Activated T-helper 2 cell treated with anti-CD3 and anti-CD28 coated beads, Interferon-gamma antibody, Interleukin-2, Interleukin-4, amounts not matched to agents 10 μg/mL and 5 μg/mL and 100 μg/mL, durations not matched to agents 14 hours and 24 hours and 36 hours (primary cell): ENCODE measurements at places on chromosomes 13 and 19. TPM values are rescaled to one million over a fixed set of nuclear protein-coding genes. Genes with fewer than 3 reads are reported as not detected.
A peak's percentile ranks its signal among the peaks of the same experiment; 100 is the strongest.

- H3K27me3 ChIP-seq = peaks cover 4% of the 10 kb centered on the region
- H3K27ac ChIP-seq = no peak overlapping the region
- peaks cover 11% of the 10 kb centered on the region for H3K4me1 ChIP-seq
- H3K4me3 ChIP-seq = no peak overlapping the region
- DNase-seq = no peak
Observed at GRCh38 chr19:1486720-1487575, 3.2 kb downstream of the PCSK4 start.

- DNase-seq = no peak
- H3K27ac ChIP-seq = no peak overlapping the region
- peaks cover 31% of the 10 kb centered on the region for H3K36me3 ChIP-seq
- H3K4me3 ChIP-seq = no peak overlapping the region
- peaks cover 24% of the 10 kb centered on the region for H3K4me1 ChIP-seq
Observed at GRCh38 chr13:95707035-95707434, 30.1 kb downstream of the DNAJC3 start.

DNA sequence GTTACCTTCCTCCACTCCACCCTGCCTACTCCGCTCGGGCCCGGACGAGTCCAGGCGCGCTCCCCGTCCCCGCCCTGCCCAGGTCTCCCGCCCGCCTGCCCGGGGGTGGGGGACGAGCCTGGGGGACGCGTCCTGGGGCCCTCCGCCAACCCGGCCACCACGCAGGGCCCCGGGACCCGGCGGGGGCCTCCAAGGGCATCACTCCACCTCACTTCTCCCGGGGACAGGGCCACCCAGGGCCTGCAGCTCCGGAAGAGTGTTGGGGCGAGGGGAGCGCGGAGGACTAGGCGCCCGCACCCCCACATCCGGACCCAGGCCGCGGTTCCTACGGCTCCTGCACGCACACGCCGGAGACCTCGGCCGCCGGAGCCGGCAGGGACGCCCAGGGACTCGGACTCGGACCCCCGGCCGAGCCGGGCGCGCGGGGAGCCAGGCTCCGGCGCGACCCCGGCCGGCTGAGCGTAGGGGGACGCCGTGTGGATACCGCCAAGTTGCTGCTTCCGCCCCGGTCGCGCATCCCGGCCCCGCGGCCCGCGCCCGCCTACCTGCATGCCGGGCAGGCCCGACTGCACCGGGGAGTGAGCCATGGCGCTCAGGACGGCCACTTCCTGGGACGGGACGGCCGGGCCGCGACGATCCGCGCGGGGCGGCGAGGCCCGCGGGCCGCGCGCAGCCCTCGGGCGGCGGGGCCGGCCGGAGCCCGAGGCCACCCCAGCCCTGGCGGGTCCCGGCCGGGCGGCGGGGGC is 534 bp downstream of the STK24 start:
- no peaks in the 10 kb centered on the region for H3K27me3 ChIP-seq
- peaks cover 39% of the 10 kb centered on the region for H3K4me1 ChIP-seq
- H3K36me3 ChIP-seq = peaks cover 28% of the 10 kb centered on the region
- H3K27ac ChIP-seq = peak overlapping the region; percentile 95
- peak overlapping the region; percentile 98 for H3K4me3 ChIP-seq

The MIA gene
- 0.69 TPM in 1 of 2 replicates, not detected in the other for total RNA-seq

- DNase-seq = no peak
- peaks cover 6% of the 10 kb centered on the region for H3K27me3 ChIP-seq
- peak overlapping the region; percentile 79 for H3K27ac ChIP-seq
Observed at GRCh38 chr19:18415178-18415867, 3.9 kb upstream of the SSBP4 start.

The KLK4 gene
- not detected in 2 replicates for total RNA-seq

GRCh38 chr13:112790735-112791641 is 101.2 kb downstream of the ATP11A start:
- DNase-seq = no peak
- no peak overlapping the region for H3K27ac ChIP-seq
- H3K4me1 ChIP-seq = peaks cover 8% of the 10 kb centered on the region
- no peak overlapping the region for H3K4me3 ChIP-seq

GRCh38 chr13:103133556-103133955 is 67.3 kb upstream of the SLC10A2 start:
- no peak for DNase-seq
- H3K27ac ChIP-seq = no peak overlapping the region
- no peak overlapping the region for H3K4me3 ChIP-seq
- no peaks in the 10 kb centered on the region for H3K4me1 ChIP-seq

DNA sequence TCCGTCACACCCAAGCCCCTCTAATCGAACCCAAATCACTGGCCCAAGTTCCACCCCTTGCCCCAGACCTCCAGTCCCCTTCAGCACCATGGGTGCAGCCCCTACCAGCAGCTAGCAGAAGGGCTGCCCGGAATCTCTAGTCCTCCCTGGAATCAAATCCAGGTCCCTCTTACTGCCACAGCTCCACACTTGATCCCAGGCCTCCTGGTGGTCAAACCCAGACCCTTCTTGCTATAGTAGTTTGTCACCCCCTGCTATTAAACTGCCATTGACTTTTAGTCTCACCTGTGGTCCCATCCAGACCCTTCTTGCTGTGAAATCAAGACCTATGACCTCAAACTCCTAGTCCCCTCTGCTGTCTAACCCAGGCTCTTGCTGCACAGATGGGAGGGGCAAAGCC is 8.7 kb downstream of the HIPK4 start:
- no peaks in the 10 kb centered on the region for H3K36me3 ChIP-seq
- peaks cover 2% of the 10 kb centered on the region for H3K27me3 ChIP-seq
- no peak overlapping the region for H3K4me3 ChIP-seq
- H3K4me1 ChIP-seq = no peaks in the 10 kb centered on the region

GRCh38 chr13:37319031-37319443 is 213.6 kb upstream of the CSNK1A1L start:
- H3K4me1 ChIP-seq = no peaks in the 10 kb centered on the region
- H3K36me3 ChIP-seq = no peaks in the 10 kb centered on the region
- no peak overlapping the region for H3K27ac ChIP-seq
- no peak for DNase-seq
- H3K4me3 ChIP-seq = no peak overlapping the region
- H3K27me3 ChIP-seq = no peaks in the 10 kb centered on the region

GRCh38 chr19:46602392-46603194 is 1.5 kb downstream of the CALM3 start:
- H3K4me3 ChIP-seq = peak overlapping the region; percentile 93
- H3K27me3 ChIP-seq = peaks cover 5% of the 10 kb centered on the region
- DNase-seq = no peak
- H3K4me1 ChIP-seq = peaks cover 22% of the 10 kb centered on the region
- peak overlapping the region; percentile 100 for H3K27ac ChIP-seq

The KLK8 gene
- total RNA-seq = not detected in 2 replicates

- no peak overlapping the region for H3K27ac ChIP-seq
- DNase-seq = no peak
- H3K27me3 ChIP-seq = no peaks in the 10 kb centered on the region
- H3K4me1 ChIP-seq = no peaks in the 10 kb centered on the region
Observed at GRCh38 chr13:37263871-37264270, 158.4 kb upstream of the CSNK1A1L start.

The ZNF69 gene
- total RNA-seq = 1.1 and 1.6 TPM in 2 replicates

The AKT2 gene
- 148 and 149 TPM in 2 replicates for total RNA-seq

- no peaks in the 10 kb centered on the region for H3K4me1 ChIP-seq
- DNase-seq = no peak
- no peaks in the 10 kb centered on the region for H3K36me3 ChIP-seq
- peaks cover 3% of the 10 kb centered on the region for H3K27me3 ChIP-seq
- no peak overlapping the region for H3K27ac ChIP-seq
Observed at GRCh38 chr19:3586127-3586626, 899 bp downstream of the GIPC3 start.

- peaks cover 10% of the 10 kb centered on the region for H3K4me1 ChIP-seq
- peaks cover 10% of the 10 kb centered on the region for H3K27me3 ChIP-seq
- peaks cover 6% of the 10 kb centered on the region for H3K36me3 ChIP-seq
- no peak for DNase-seq
- no peak overlapping the region for H3K27ac ChIP-seq
Observed at GRCh38 chr19:50422397-50423278, 3.9 kb downstream of the SPIB start.

- no peak overlapping the region for H3K4me3 ChIP-seq
- peaks cover 20% of the 10 kb centered on the region for H3K27me3 ChIP-seq
- no peaks in the 10 kb centered on the region for H3K36me3 ChIP-seq
- H3K4me1 ChIP-seq = no peaks in the 10 kb centered on the region
- no peak overlapping the region for H3K27ac ChIP-seq
- DNase-seq = no peak
Observed at GRCh38 chr19:50697414-50698124, 22.0 kb downstream of the SHANK1 start.

The CLEC11A gene
- total RNA-seq = 1.2 and 1.7 TPM in 2 replicates

- H3K4me3 ChIP-seq = no peak overlapping the region
- peak overlapping the region; percentile 48 for H3K27ac ChIP-seq
- no peaks in the 10 kb centered on the region for H3K27me3 ChIP-seq
- DNase-seq = no peak
Observed at GRCh38 chr13:40762849-40763248, 8.1 kb downstream of the MRPS31 start.

The SOX1 gene
- not detected in 2 replicates for total RNA-seq

The CRX gene
- total RNA-seq = not detected in 2 replicates
